ENCODE measurements at places on chromosomes 4 and X.

GRCh38 chrX:51892921-51893745 lies at the start of gene MAGED1:
TSS of gene MAGED1 (plus strand) at chrX:51893623. CDS start at chrX:51894305, 682 bp downstream.
- peak; percentile 96 for DNase-seq

DNA sequence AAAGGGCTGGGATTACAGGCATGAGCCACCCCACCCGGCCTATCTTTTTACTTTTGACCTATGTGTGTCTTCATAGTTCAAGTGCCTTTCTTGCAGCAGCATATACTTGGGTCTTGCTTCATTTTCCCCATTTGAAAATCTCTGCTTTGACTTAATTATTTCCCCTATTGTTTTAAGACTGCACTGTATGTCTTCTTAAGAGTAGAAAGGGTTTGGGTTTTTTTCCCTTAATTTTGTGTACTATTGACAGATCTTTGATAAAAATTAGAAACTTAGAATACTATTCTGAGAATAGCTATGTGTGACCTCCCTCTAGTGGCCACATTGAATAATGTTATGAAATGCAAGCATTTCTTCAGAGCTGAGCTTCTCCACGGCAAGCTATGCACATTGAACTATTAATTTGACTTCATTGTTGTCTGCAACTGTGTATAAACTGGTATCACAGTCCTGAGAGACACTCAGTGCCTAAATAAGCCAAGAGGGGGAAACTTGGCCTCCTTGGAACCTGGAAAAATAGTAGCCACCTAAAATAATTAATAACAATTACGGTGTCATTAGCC lies 8.7 kb upstream of the SLC25A4 start:
- DNase-seq = peak; percentile 43

DNA sequence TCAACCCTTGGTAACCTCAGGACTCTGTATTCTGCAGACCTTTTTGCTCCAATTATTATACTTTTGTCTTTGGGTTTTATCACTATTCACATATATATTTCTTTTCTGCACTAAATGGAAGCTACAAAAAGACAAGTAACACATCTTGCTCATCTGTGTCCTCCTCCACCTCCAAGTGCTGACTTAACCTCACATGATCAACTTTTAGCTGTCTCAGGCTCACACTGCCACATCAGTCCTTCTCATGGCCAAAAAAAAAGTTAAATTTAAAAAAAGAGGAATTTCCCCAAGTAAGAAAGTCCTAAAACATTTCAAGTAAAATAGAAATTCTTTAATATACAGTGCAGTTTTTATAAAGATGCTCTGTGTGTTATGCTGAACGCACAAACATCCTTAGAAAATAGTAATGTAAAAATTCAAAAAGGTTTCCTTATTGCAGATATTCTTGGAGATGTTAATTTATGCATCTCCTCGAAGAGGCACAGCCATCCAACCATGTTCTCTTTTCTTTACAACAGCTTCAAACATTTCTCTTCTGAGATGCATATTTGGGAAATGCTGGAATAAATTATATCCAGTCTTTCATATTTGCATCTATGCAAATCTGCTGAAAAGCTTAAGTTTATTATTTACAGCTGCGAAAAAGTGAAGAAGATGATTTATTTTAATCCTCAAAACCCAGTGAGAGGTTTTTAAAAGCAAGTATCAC lies 37.6 kb downstream of the ARAP2 start:
- no peak for DNase-seq

GRCh38 chr4:120198411-120198810 lies 131.8 kb upstream of the MAD2L1 start:
- DNase-seq = no peak

- peak; percentile 57 for DNase-seq
These were observed 14.7 kb upstream of the SH3KBP1 start for GRCh38 chrX:19902110-19902509.

DNA sequence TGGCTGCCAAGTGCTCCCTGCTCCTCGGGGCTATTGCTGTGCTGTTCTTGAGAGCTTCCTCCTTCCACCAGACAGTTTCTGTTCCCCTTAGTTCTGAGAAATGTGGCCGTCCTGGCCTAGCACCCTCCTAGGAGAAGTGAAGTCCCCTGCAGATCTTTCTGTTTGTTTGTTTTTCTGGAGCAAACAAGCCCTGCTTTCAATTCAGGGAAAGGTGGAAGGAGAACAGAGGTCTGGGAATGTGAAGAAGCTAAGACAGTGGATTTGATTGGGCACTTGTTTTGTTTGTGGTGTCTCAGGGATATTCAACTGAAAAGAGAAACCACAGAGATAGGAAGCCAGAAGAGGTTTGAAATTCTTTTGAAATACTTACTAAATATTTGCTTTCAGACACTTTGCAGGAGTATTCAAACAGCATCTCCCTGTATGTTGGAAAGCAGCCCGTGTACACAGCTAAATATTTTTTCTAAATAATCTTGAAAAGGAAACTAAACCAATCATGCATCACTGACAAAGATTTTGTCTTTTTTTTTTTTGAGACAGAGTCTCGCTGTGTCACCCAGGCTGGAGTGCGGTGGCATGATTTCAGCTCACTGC lies 36.5 kb upstream of the PPM1K start:
- DNase-seq = peak; percentile 1

GRCh38 chr4:176453079-176453478 lies 133.3 kb downstream of the SPCS3 start:
- no peak for DNase-seq

DNA sequence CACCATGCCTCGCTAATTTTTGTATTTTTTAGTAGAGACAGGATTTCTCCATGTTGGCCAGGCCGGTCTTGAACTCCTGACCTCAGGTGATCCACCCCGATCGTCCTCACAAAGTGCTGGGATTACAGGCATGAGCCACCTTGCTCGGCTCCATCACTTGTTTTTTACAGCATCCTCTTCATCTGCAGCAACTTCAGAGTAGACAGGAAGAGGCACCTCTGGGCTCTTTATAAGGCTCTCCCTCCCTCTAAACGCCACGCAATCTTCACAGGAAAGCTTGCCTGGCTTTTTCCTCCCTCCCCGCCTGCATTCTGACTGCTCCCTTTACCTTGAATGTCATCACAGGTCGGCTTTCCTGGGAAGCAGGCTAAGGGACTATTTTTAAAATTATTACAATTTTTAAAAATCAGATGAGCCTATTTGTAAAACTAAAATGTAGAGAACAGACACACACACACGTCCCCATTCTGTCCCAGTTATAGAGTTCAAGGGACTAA lies 111.5 kb upstream of the LDB2 start:
- no peak for DNase-seq

- peak; percentile 91 for DNase-seq
These were observed 14.9 kb downstream of the RPGR start for GRCh38 chrX:38312436-38312835.

DNA sequence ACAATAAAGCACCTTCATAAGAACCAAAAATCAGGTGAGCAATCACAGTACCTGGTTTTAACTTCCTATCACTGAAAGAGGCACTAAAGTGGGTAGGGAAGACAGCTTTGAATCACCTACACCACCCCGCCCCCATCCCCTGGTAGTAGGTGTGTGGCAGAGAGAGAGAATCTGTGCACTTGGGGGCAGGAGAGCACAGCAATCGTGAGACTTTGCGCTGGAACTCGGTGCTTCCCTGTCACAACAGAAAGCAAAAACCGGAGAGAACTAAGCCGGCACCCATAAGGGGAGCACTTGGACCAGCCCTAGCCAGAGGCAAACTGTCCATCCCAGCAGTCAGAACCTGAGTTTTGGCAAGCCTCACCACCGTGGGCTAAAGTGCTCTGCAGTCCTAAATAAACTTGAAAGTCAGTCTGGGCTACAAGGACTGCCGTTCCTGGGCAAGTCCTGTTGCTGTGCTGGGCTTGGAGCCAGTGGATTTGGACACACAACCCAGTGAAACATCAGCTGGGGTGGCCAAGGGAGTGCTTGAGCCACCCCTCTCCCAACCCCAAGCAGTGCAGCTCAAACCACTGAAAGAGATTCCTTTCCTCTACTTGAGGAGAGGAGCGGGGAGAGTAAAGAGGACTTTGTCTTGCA lies 32.1 kb downstream of the NDUFB11 start:
- no peak for DNase-seq

DNA sequence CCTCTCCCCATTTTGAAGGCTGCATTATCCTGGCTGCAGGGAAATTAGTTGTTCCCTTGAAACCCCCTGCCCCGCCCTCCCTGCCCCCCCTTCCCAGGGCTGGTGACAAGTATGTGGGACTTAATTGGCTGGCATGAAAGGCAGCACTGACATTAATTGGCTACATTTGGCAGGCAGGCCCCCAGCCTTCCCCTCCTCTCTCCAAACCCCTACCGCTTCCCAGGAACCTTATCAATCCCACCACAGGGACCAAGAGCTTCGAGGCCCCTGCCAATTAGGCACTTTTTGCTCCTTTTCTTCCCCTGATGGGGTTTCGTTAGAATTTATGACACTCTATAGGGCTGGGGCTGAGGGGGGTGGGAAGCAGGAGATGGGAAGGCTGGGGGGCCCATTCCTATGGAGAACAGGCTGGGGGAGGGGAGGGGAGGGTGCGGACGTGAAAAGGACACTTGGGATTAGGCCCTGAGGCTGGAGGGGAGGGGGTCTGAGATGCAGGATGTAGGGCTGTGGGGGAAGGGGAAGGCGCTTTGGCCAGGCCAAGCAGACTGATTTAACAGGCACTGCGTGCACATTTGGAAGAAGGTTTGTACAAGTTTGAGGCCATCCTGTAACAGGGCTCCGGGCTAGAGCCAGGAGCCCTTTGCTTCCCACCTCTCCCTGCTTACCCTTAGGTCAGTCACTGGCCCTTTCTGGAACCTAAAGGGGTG lies 52.2 kb downstream of the EFNB1 start:
- no peak for DNase-seq

GRCh38 chr4:70704931-70705182 lies 16.5 kb downstream of the UTP3 start:
- no peak for DNase-seq

- DNase-seq = no peak
These were observed 10.3 kb downstream of the NOCT start for GRCh38 chr4:139025841-139026240.

GRCh38 chr4:2259541-2260343 lies 2.2 kb downstream of the MXD4 start:
- DNase-seq = no peak

Measured in fibroblast of skin of right quadriceps (primary cell).